ENCODE measurements at places on chromosomes 1 and 21.

DNA sequence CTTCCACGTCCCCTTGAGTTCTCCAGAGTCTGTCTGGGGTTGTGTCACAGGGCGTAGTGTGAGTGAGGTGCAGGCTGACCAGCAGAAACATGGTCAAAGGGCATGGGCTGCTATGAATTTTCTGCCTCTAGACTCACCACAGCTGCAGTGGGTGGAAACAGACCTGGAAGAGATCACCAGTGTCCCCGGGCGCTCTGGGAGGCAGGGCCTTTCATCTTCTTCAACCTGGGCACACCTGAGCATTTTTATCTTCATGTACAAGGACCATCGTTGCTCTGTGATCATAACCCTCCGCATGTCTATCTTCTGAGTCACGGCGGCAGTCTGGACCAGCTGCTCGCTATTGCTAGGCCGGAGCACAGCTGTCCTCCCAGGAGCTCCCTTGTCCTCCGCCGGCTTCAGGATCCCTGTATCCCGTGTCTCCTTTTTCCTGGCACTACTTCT is 29.6 kb downstream of the DEGS1 start:
- DNase-seq, result no peak

DNA sequence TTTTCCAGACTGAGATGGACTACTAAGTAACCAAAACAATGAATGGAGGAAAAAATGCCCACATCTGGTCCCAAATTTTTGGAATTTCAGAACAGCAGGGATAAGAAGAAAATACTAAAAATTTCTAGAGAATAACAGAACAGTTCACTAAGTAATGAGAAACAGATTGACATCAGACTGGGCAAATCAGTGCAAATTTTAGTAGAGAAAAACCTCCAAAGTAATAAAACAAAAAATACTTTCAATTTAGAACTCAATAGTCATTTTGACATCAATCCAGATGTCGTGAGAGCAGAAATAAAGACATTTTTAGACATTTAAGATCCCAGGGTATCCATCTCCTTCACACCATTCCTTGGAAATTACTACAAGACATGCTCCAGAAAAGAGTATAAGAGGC is 39.3 kb downstream of the CRP start:
- no peak for DNase-seq

GRCh38 chr1:3651026-3651929 is 1.0 kb upstream of the TP73 start:
- DNase-seq, result no peak

GRCh38 chr21:31830701-31831100 is 42.1 kb upstream of the HUNK start:
- DNase-seq, result no peak

GRCh38 chr1:44346184-44346583 is 8.9 kb downstream of the ERI3 start:
- no peak for DNase-seq

GRCh38 chr1:81118550-81118949 is 682.2 kb upstream of the ADGRL2 start:
- no peak for DNase-seq

DNA sequence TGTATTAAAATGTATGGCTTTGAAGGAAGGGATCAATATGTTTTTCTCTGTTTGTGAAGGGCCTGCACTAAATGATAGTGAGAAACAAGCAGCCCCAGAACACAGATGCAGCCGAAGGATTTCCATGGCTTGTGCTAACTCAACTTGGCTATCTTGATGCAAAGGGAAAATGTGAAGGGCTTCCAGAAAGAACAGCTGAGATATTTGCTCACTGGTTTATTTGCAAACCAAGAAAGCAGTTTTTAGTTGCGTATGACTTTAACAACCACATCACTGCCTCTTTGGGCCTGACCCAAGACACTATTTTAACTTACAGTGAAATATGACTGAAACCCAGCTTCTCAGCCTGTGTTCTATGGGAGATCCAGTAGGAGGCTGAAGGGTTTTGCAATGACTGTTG is 369.9 kb downstream of the SETD4 start:
- no peak for DNase-seq

- DNase-seq, result no peak
These were observed 12.9 kb upstream of the DNASE2B start for GRCh38 chr1:84385347-84385746.

GRCh38 chr1:98147280-98147679 is 226.4 kb upstream of the DPYD start:
- DNase-seq, result no peak

DNA sequence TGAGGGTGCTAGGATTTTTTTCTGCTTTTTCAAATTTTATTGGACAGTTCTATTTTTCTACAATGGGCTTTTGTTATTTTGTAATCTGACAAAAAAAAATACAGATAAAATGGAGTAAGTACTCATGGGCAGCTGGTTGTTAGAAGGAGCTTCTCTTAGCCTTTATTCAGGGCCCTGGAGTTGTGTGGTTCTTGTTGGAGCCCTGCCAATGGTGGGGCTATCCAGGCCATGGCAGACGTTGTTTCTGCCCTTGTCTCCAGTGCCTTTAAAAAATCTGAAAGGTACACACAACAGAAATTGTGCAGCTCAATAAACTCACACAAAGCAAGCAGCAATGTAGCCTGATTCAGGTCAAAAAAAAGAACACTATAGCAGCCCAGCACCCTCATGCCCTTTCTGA is 153.5 kb upstream of the GALNT2 start:
- no peak for DNase-seq

DNA sequence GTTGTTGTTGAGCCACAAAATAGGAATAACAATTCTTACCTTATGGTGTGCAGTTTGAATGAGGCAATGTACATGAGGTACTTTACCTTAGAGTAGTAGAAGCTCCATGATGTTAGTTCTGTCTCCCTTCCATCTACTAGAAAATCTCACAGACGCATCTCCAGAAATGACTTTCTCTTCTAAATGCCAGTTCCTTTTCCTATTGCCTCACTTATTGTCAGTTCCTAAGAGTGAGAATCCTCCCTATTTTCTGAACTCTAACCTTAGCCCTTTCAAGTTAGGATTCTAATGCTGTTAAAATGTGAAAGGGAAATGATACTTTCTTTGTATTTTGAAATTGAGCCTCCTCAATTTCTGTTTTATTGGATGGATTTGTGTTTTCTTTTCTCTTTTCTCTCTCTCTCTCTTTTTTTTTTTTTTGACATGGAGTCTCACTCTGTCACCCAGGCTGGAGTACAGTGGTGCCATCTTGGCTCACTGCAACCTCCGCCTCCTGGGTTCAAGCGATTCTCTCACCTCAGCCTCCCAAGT is 18.6 kb upstream of the MAPKAPK2 start:
- DNase-seq, result no peak

DNA sequence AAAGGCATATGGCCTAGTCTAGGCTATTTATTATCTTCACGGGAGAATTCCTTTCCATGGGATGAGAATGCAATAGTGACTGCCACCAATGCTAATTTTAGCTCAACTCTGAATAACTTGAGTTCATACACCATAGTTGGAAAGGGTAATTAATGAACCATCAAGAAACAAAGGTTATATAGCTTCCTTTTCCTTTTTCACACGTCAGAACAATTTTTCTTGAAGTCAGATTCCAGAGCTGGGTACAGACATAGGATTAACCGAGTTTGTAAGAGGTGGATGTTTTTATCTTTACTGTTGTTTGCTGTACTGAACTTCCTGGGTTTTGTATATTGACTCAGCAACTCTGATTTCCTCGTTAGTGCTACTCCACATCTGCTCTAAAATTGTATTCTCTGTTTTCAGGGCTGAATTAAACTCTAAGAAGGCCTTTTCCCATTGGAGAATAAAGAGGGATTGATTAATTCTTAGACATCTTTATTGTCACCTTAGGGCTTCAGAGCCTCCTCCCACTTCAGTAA is 262.0 kb downstream of the NUF2 start:
- DNase-seq, result no peak

All from esophagus squamous epithelium (tissue), 5 donors.